ENCODE measurements at places on chromosomes 2 and 18. TPM values are rescaled to one million over a fixed set of nuclear protein-coding genes. Genes with fewer than 3 reads are reported as not detected.

GRCh38 chr2:47654790-47655562 lies 128.0 kb upstream of the MSH6 start:
- no peak for DNase-seq

The CNRIP1 gene
- 16.2 TPM for total RNA-seq

DNA sequence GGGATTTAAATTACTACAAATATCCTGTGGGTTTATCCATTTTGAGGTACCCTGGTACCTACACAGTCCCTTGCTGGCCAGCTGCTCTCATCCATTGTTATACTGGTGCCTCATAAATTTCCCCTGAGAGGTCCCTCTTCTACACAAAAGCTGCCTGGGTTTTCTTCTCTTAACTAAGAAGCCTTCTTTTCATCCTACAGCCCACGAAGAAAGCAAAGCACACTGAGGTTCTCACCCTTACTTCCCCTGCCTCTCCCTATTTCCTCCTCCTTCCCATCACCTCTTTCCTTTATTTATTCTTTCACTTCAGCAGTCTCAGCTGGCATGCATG lies 154.9 kb downstream of the CSRNP3 start:
- no peak for DNase-seq

The SERPINB3 gene
- not detected for total RNA-seq

The NGEF gene
- total RNA-seq: 8.1 TPM

GRCh38 chr18:54392543-54393023 lies 34.9 kb downstream of the C18orf54 start:
- no peak for DNase-seq

DNA sequence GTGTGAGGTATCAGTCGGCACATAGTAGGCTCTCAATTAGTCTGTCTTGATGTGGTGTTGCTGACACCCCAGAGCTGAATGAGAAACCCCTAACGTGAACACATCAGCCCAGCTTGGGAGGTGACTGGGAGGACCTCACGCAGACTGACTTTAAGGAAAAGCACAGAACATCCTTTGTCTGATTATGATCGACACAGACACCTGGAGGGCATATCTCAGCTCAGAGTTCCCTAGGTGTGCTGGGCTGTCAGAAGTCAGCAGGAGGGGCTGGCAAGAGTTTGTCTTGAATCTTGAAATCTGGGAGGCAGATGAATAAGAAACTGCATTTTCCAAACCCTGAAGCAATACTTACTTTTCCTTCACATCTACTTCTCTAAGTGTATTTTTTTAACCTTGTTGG lies 16.8 kb upstream of the MYCN start:
- no peak for DNase-seq

- peak; percentile 58 for DNase-seq
Observed at GRCh38 chr2:27715318-27716210, 51.9 kb downstream of the SLC4A1AP start.

GRCh38 chr2:97831121-97831520 lies 117.7 kb downstream of the ZAP70 start:
- no peak for DNase-seq

GRCh38 chr2:100419915-100420314 lies 2.4 kb upstream of the CHST10 start:
- no peak for DNase-seq

GRCh38 chr18:77141401-77142118 lies 9.0 kb upstream of the MBP start:
- no peak for DNase-seq

DNA sequence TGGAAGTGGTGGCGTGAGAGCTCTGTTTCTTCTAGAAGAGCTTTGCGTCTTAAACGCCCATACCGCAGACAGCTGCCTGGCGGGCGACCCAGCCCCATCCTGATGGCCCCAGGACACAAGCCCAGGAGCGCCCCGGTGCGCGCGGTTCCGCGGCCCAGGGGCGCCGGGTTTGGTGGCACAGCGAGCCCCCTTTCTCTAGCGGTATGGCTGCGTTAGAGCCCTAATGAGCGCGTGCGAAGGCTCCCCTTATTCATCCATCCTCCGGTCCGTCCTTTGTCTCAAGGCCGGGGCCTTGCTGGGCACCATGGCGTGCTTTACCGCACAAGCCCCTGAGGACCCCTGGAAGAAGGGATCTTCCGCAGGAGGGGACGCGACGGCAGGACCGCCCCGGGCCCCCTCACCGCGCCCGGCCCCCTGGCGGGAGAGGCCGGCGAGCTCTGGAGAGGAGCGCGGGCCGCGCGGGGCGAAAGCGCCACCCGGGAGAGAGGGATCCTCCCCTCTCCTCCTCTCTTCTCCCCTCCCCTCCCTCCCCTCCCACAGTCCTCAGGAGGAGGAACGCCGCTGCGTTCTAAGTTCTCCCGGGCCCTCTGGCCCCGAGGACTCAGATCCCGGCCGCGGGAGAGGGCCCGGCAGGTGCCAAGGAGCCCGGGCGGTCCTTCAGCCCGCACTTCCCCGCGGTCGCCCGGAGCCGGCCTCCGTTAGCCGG lies 626 bp upstream of the SLC1A4 start:
- DNase-seq: peak; percentile 64

DNA sequence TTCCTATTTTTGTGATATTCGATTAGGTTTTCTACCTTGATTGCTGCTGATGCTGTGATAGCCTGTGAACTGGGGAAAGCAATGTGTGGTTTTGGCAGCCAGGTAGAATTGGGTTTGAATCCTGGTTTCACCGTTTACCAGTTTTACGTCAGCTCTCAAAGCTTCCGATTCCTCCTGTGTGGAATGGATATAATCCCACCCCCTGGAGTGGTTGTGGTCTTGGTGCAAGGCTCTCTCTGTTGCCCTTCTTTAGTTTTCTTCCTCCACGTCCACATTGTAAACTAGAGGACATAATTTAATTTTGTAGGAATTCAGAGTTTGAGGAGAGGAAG lies 45.0 kb downstream of the PHLPP1 start:
- DNase-seq: no peak

The TET3 gene
- total RNA-seq: 28.7 TPM

- peak; percentile 39 for DNase-seq
Observed at GRCh38 chr2:8538531-8538930, 143.3 kb upstream of the ID2 start.

DNA sequence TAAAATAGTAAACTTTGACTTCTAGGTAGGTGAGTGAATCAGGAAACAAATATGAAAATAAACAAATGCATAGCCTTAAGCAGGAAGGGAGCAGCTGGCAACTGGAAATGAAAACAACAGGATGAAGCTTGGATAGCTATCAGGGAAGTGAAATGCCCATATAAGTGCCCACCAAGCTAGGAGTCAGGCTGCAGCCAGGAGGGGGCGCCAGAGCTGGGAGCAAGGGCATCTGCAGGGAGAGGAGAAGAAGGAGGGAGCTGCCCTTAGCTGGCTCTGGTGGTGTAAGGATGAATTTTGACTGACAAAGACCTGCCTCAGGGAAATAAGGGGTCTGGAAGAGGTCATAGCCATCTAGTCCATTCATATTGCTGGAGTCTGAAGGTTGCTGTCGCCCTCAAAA lies 298.3 kb downstream of the TDRD15 start:
- no peak for DNase-seq

The BUB1 gene
- total RNA-seq: 1.4 TPM

DNA sequence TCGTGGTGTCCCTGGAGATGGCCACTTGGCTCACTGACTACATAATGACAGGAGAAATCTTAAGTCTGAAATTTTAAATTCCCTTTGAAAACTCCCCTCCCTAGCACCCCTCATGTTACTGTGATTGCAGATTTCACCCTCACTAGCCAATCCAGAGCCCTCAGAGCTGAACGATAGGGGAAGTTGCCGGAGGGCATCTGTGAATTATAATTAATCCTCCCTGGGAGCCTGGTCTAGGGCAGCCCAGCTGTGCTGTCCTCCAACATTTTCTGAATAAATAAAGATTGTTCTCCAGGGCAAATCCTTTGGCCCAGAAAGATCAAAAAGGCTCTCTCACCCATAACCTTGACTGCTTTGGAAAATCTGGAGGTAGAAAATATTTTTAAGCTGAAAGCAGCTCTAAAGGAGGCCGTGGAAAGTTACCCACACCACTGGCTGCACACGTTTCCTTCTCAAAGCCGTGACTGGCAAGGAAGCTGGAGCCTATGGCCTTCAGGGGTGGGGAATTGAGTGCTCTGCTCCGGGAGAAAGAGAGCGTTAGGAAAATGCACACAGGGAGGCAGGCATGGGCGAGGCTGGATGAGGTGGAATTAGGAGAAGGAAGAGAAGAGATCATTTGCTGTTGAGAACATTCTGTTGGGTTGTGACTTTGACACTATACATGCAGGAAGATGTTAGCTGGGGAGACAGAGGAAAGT lies 68.9 kb upstream of the CNGA3 start:
- no peak for DNase-seq

The GLI2 gene
- total RNA-seq: 9.8 TPM

The GKN1 gene
- total RNA-seq: not detected

The HRH4 gene
- not detected for total RNA-seq

The HOXD13 gene
- not detected for total RNA-seq

The DIPK1C gene
- total RNA-seq: not detected

GRCh38 chr2:25293958-25294562 lies 47.7 kb downstream of the DNMT3A start:
- no peak for DNase-seq

The RBM44 gene
- 1.5 TPM for total RNA-seq

- DNase-seq: no peak
Observed at GRCh38 chr2:209662021-209662420, 109.6 kb upstream of the UNC80 start.

The ATG9A gene
- 31.6 TPM for total RNA-seq

The DUSP28 gene
- 6.2 TPM for total RNA-seq

The C1GALT1C1L gene
- total RNA-seq: 0.99 TPM

DNA sequence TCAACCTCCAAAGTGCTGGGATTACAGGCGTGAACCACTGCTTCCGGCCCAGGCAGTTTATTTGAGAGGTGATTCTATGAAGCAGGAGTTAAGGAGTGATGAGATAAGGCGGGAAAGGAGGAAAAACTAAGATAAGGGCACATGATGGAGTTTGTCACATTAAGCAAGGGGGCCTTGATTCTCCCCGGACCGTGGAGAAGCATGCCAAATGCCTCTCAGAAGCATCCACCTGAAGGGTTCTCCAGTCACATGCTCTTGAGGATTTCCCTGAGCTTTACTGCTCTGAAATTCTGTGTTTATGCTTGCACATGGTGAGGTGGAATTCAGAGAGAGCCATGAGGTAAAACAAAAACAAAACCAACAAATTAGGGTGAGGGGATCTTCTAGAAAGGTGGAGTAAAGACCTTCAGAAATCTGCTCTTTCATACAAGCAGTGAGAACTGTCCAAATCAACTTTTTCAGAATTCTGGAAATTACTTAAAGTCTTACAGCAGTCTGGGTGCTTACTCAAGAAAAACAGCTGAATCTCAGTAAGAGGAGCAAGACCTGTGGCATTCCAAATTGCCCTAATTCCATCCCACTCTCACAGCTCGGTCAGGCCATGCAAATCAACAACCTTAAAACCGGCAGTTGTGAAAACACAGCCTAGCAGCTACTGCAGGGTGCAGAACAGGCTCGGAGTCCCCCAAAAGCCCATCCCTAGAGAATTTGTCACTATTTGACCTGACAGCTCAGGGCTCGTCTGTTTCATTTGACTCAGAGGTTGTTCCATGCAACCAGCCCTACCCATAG lies 69.1 kb upstream of the CTLA4 start:
- DNase-seq: no peak

DNA sequence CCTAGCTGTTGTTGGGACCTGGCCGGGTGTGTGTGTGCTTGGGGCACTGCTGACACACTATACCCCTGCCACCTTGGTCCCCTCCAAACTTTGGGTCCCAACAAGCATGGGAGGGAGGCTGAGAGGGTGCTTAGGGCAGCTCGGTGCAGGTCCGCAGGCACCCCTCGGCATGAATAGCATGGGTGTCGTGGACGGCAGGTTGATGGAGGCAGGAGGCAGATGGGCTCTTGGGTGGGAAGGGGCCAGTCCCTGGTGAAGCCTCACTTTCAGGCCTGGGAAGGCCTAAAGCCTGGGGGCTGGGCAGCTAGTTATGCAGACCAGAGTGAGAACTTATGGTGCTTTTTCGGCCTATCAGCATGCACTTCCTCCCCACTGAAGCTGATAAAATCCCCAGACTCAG lies 164.2 kb downstream of the CDH19 start:
- no peak for DNase-seq

- DNase-seq: no peak
Observed at GRCh38 chr2:43898838-43899346, 60.1 kb downstream of the ABCG8 start.

DNA sequence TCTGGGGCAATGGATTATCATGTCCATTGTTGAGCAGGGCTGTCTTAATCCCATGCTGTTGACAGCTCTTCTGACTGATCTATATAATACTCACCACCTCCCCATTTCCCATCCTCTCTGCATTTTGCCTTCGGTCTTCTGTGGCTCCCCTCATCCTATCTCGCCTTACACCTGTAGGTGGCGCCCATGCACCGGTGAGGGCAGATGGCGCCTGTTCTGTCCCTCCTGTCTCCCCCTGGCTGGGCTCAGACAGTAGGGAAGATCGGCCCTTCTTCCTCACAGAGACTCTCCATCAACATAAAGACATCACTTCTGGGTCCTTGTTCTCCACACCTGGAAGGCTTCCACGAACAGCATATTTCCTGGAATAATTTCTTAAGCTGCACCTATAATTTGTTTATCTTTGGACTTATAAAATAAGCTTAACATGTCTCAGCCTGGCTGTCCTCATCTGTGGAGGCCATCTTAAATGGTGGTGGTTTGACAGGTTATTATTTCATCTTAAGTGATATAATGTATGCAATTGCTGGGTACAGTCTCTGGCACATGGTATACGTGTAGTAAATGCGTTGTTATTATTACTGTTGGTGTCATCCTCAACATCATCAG lies 10.9 kb upstream of the CDH20 start:
- DNase-seq: no peak

DNA sequence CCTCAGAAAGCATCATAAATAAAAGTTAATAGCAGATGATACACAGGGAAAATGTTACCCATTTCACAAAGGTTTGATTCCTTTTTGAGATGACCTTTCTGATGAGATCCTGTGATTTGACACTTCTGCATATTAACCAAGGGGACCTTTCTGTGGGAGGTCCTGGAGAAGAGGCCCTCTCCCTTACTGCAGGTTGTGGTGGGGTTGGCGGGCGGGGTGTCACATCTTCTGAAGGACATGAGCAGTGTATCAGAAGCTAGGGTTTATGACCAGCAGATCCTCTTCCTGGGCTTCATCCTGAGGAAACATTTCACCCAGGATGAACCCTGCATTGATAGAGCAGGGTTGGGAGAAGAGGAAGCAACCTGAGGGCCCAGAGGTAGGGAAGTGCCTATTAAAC lies 37.2 kb upstream of the SCLY start:
- DNase-seq: no peak

DNA sequence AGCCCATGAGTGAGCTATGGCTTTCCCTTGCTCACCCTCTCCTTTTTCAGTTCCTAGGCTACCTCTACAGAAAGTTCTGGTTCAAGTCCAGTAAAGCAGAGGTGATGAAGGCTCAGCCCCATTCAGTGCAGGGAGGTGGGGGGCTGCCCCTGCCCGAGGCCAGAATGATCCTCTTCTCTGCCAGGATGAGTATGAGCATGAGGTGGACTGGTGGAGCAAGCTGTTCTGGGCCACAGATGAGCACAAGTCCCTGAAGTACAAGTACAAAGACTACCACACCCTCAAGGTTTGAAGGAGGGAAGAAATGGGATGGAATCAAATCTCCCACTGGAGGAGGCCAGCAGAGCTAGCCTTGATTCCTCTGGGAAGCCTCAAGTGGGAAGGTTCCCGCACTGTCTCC lies 42.4 kb downstream of the LMAN2L start:
- DNase-seq: no peak

GRCh38 chr2:130251535-130251872 lies 53.3 kb upstream of the TUBA3E start:
- no peak for DNase-seq

- DNase-seq: no peak
Observed at GRCh38 chr2:126975671-126976655, 77.3 kb downstream of the TEX51 start.

Measured in ureter (tissue), 1 donor.